HT-29 (cell line): ENCODE measurements at places on chromosomes 6 and 20. TPM values are rescaled to one million over a fixed set of nuclear protein-coding genes. Genes with fewer than 3 reads are reported as not detected.

- DNase-seq: no peak
Observed at GRCh38 chr6:170480050-170480692, 72.9 kb downstream of the PSMB1 start.

The PCMTD2 gene
- 41.4 and 52.0 TPM in 2 replicates for total RNA-seq

- no peak for DNase-seq
Observed at GRCh38 chr20:45826381-45827019, 612 bp downstream of the TNNC2 start.

DNA sequence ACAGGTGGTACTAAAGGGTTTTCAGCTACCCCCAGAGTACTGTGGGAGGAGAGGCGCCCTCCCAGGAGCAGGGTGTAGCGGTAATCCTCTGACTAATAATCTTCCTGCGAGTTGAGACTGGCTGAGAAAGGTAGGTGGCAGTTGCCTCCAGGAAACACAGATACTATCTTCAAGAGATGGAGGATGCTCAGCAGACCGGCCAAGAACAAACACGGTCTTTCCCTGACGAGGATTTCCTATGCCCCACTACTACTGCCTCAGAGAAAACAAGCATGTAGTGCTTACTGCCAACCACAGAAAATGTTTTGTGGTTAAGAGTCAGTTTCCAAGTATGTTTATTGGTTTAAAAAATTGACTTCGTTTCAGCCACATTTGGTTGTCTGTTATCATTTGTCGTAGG lies 26.8 kb downstream of the C6orf89 start:
- peak; percentile 67 for DNase-seq

- DNase-seq: peak; percentile 73
Observed at GRCh38 chr6:150418827-150419594, 50.2 kb downstream of the IYD start.

DNA sequence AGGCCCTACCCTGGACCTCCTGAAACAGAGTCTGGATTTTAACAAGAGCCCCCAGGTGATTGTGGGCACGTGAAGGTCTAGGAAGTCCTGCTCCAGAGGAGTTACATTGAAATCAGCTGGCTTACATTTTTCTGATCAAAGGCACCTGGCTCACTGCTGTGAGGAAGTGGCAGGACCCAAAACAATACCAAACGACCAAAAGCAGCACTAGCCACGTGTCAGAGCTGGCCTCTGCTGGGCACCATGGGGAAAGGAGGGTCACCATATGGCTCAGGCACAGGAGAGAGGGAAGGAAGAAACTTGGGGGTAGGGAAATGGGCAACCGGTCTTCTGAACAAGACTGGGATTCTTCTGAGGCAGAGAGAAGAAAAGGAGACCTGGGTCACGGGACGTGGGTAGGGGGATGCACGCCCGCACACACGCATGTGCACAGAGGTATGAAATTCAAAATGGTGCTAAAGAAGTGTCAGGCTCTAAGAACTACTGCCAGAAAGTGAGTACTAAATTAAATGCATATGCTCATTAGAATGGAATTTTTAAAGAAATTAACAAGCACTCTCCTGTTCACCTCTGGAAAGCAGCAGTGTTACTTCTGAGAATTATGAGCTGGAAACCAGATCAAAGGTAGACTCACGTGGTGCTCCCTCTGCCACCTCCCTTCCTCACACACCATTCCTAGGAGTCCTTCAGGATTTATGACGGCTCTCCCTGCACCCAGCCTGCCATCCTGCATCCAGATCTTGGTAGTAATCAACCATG lies 113.6 kb downstream of the TRERF1 start:
- DNase-seq: peak; percentile 40

The TAGAP gene
- total RNA-seq: 0.08 TPM in 1 of 2 replicates, not detected in the other

The CPNE5 gene
- 0.10 TPM in 1 of 2 replicates, not detected in the other for total RNA-seq

GRCh38 chr6:25637211-25637610 lies 14.8 kb upstream of the SCGN start:
- no peak for DNase-seq

The HMGCLL1 gene
- total RNA-seq: not detected in 2 replicates

DNA sequence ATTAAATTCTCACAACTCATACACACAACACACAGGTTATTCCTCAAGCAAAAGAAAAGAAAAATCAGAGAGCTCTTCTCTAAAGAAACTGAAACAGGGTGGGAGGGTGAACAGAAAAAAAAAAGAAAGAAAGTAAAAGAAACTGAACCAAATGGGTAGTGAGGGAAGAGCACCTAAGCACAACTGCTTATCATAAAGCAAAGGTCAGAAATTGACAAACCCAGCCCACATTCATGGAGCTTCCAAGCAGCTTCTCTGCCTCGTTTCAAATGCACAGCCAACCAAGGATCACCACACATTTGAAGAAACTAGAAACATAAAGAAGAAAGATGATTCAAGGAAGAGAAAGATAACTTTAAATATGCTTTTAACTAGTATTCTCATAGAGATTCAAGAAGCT lies 90.5 kb downstream of the RNGTT start:
- no peak for DNase-seq

The MAFB gene
- total RNA-seq: 0.53 and 0.76 TPM in 2 replicates

DNA sequence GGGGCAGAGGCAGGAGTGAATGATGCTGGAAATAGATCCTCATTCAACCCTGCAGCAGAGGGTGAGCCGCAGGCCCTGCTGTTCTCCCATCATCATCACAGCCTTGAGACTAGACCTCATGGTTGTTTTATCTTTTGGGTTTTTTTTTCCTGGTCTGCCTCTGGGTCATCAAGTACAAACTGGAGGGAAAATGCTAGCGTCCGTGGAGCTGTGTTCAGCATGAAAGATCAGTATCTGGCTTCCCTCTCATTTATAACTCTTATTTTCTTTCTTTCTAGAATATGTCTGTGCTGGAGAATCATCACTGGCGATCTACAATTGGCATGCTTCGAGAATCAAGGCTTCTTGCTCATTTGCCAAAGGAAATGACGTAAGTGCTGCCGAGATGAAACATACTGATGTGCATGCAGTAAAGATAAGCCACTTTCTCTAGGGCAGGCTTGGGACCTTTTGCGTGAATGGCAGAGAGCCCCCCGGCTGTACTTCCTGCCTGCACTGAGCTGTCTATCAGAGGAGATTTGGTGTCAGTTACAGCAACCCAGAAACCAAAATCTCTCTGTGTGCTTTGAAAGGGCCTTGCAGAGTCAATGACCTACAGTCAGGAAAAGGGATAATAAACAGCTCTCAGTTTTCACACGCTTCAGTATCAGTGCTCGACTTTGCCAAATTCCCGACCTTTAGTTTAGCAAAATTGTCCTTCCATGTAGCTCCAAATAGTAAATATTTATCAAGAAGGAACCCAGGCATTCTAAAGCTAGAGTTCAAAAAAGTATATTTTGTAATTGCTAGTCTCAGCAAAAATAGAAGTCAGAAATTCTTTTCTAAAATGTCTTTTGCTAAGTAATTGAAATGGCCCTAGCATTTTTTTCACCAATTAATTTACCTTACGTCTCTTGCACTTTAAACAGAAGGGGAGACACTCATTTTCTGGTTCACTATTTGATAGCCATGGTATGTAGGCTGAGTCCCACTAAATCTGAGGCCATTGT lies 76.3 kb downstream of the MTFR2 start:
- DNase-seq: no peak

DNA sequence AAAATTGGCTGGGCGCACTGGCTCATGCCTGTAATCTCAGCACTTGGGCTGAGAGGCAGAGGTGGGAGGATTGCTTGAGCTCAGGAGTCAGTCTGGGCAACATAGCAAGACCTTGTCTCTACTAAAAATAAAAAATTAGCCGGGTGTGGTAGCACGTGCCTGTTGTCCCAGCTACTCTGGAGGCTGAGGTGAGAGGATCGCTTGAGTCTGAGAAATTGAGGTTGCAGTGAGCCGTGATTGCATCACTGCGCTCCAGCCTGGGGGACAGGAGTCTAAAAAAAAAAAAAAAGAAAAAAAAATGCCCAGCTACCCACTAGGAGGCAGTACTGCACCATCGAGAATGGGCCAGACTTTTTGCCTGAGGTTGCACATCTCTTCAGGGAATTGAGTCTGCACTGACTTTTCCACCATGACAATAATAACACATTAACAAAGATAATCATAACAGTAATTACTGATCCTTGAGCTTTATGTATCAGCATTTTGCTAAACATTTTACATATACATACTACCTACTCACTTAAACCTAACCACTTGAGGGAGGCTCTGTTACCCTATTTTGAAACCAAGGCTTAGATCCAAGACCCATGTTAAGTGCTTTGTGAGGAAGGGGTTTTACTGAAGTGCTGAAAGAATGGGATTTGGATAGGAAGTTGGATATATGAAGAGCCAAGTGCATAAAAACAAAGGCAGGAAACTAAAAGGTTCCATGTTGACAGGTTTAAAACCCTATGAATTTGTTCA lies 21.0 kb downstream of the SRSF3 start:
- DNase-seq: peak; percentile 67

The COL21A1 gene
- total RNA-seq: 0.18 TPM in 1 of 2 replicates, not detected in the other

GRCh38 chr6:20931093-20931492 lies 396.8 kb downstream of the CDKAL1 start:
- DNase-seq: peak; percentile 14

DNA sequence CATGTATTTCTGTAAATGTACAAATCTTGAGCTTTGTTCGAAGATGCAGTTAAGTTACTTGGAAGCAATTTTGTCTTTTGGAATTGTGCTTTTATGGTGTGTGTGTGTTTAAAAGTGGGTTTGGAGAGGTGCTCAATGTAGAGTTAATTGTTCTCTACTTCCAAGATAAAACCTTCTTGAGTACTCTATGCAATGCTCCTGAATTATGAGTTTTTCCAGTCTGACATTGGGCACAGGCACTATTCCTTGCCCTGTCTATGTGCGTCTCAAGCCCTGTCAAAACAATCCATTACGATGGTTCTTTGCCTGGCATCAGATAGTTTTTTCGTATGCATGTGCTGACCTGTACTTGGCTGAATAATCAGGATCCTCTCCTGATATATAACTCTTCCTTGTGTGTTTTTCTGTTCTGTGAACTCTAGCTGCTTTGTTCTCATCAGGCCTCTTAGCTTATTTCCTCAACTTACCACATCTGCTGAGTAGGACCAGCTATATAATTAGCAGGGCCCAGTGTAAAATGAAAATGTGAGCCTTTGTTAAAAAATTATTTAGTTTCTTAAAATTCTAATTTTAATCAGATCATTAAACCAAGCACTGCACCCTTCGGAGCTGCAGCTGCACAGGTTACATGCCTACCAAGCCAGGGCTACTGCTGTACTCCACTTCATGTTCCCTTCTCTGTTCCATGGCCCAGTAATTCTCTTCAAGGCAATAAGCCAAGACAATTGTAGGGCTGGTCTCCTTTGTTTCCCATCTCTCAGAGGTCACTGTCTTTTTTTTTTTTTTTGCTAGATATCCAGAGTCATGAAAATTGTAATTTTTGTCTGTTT lies 160.1 kb downstream of the ZFAND3 start:
- no peak for DNase-seq

- no peak for DNase-seq
Observed at GRCh38 chr20:1204576-1204975, 1.3 kb downstream of the C20orf202 start.

GRCh38 chr20:50271176-50271575 lies 80.5 kb downstream of the CEBPB start:
- DNase-seq: no peak

- no peak for DNase-seq
Observed at GRCh38 chr6:41743406-41744235, 3.6 kb downstream of the PGC start.

The ADGRF5 gene
- total RNA-seq: 0.05 TPM in 1 of 2 replicates, not detected in the other

The OR2B6 gene
- not detected in 2 replicates for total RNA-seq

GRCh38 chr6:136772685-136773472 lies 19.4 kb downstream of the MAP3K5 start:
- peak; percentile 27 for DNase-seq

The NINL gene
- 1.2 TPM in 1 of 2 replicates, not detected in the other for total RNA-seq

DNA sequence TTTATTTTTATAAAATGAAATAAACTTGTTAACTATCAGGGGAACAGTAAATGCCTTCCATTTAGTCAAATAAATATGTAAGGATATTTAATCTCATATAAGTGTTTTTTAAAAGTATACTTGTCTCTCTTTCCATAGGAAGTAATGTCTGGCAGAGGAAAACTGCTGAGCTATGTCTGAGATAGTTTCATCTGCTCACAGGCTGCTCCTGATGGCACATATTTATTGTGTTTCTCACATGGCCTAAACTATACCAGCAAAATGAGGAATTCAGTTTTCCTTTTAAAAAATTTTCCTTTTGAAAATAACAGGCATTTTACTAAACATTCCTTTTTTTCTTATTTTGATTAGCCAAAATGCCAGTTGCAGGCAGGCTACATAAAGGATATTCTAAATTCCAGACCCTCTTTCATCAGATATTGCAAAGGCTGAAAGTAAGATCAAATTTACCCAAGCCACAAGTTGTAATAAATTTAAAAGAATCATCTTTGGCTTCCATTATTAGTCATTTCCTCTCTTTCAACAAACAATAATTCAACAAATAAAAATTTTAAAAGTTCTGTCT lies 60.1 kb upstream of the RNF146 start:
- DNase-seq: no peak

The CGA gene
- total RNA-seq: not detected in 2 replicates

GRCh38 chr6:67467341-67467740 lies 1167.7 kb upstream of the ADGRB3 start:
- no peak for DNase-seq

DNA sequence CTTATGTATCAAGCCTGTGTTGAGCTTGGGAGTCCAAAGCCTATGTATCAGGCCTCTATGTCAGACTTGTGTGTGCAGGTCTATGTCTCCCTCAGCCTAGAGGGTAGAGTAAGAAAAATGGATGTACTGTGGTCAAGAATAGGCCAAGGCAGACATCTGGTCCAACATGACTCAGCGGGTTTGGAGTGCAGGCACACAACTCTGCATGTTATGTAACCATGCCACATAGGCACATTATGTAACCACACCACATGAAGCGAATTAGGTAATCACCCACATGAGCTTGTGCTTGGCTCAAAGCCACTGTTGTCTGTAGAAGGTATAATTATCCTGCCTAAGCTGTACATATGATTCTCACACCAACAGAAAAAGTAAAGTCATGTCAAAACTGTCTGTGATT lies 1190.5 kb upstream of the EYS start:
- peak; percentile 11 for DNase-seq

The CHD6 gene
- 16.4 and 18.5 TPM in 2 replicates for total RNA-seq

The TBC1D20 gene
- 16.7 and 19.5 TPM in 2 replicates for total RNA-seq

The KCNG1 gene
- not detected in 2 replicates for total RNA-seq

DNA sequence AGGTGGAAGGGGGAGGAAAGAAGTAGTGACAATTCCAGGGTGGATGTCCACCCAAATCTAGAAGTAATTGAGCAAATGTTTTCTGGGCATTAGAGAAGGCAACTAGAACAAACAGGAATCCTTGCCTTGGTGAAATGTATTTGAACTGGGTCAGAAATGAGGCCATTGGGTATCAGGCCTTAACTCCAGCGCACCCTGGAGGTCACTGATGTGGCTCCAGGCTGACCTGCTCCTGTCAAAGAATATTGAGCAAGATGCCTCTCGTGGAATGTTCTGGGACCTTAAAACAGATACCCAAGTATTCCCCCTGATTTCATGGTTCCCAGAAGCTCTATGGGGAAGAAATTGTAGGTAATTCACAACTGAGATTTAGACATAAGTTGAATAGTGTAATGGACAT lies 6.9 kb downstream of the HLA-DPB1 start:
- peak; percentile 48 for DNase-seq

GRCh38 chr6:98525860-98526259 lies 308.5 kb upstream of the POU3F2 start:
- no peak for DNase-seq

- no peak for DNase-seq
Observed at GRCh38 chr20:40771848-40772511, 82.9 kb upstream of the MAFB start.
